ENCODE measurements at places on chromosomes 5 and 9.
A peak's percentile ranks its signal among the peaks of the same experiment; 100 is the strongest.

DNA sequence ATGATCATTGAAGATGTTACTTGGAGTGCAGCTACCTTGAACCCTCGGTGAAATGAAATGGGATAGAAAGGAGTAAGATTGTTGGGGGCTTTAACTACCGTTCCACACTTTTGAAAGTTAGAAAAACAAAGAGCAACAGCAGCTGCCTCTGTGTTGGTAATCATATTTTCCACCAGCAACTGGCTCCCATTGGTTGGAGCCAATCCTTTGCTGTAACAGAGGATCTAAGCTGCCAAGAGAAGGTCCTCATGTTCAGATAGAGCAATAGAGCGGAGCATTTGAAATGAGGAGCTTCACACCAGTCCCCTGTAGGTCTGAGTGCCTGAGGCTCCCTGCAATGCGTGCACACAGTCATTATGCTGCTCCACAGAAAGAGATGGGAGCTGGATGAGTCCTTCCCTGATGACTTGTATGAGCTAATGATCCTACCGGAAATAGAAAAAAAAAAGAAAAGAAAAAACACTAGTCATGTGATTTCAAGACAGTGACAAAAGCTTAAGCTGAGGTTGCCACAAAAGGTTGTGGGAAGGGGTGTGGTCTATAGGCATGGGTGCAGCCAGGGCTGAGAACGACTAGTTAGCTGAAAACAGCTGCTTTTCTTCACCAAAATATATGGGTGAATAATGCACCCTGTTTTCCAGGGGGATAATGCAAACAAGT lies 300.7 kb downstream of the MLLT3 start:
- DNase-seq: no peak

GRCh38 chr5:145396888-145397287 lies 438.3 kb downstream of the PRELID2 start:
- no peak for DNase-seq

GRCh38 chr9:3857091-3857490 lies 331.3 kb upstream of the RFX3 start:
- no peak for DNase-seq

- DNase-seq: no peak
These were observed 48.1 kb downstream of the CFAP90 start for GRCh38 chr5:7802855-7803254.

- DNase-seq: peak; percentile 65
These were observed 457 bp downstream of the UGCG start for GRCh38 chr9:111896942-111897600.

DNA sequence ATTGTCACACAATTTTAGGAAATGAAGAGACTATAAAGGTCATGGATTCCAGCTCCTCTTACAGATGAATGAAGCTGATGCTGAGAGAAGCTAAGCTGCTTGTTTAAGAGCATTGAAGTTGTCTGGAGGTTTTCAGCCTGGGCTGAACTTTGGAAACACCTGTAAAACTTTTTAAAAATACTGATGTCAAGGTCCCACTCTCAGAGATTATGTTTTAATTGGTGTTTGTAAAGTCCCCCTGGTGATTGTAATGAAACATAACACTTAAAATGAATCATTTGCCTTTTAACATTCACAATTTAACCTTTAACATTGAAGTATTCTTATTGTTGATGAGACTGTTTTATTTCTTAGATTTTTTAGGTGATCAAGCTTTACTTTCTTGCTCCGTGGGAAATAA lies 16.4 kb downstream of the RAD23B start:
- DNase-seq: no peak

DNA sequence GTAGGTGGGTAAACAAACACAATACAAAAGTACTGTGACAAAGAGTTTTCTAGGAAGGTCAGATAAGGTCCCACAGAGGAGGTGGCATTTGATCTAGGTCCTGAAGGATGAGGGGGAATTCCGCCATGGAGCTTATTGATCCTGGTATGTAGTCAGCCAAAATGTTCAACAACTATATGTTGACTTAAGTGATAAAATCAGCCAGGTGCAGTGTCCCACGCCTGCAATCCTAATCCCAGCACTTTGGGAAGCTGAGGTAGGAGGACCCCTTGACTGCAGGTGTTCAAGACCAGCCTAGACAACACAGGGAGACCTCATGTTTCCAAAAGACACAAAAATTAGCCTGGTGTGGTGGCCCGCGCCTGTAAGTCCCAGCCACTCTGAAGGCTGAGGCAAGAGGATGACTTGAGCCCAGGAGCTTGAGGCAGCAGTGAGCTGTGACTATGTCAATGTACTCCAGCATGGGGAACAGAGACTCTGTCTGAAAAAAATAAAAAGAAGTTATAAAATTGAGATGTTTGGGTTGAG lies 46.4 kb upstream of the PLIN2 start:
- no peak for DNase-seq

- peak; percentile 24 for DNase-seq
These were observed 164.8 kb downstream of the HSD17B3 start for GRCh38 chr9:96136992-96137670.

DNA sequence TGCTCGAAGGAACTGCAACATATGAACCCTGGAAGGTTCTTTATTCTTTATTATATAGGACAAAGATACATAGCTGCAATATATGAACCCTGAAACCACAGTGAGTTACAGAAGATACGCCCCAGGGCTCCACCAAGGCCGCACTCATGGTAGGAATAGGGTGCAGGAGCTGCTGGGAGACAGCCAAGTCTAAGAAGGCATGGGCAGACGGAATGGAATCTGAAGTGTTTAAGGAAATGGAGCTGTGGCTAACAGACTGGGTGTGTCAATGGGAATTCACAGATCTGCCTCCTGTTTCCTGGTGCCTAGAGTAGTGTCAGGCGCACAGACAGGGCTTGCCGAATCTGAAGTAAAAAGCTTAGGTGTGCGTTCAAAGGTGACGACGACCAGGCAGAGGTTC lies 286.4 kb downstream of the DENND1A start:
- DNase-seq: peak; percentile 59

DNA sequence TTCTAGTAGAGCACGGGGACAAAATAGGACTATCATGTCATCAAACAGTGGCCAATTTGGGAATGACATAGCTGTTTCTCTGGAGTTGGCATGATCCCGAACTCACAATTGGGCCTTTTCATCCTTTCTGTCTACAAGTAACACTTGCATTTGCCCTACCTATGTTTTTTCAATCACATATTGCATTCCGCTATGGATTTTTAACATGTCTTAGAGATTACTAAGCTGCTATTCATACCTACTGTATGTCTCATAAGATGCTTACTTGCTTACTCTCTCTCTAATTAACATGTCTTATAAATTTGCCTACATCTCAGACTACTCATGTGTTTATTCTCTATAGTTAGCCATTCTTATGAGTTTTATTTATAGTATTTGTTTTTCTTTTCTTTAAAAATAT lies 341.2 kb upstream of the CTNND2 start:
- no peak for DNase-seq

GRCh38 chr9:122991370-122991830 lies 42.1 kb upstream of the GPR21 start:
- no peak for DNase-seq

- no peak for DNase-seq
These were observed 410.8 kb upstream of the MEF2C start for GRCh38 chr5:89293810-89294209.

DNA sequence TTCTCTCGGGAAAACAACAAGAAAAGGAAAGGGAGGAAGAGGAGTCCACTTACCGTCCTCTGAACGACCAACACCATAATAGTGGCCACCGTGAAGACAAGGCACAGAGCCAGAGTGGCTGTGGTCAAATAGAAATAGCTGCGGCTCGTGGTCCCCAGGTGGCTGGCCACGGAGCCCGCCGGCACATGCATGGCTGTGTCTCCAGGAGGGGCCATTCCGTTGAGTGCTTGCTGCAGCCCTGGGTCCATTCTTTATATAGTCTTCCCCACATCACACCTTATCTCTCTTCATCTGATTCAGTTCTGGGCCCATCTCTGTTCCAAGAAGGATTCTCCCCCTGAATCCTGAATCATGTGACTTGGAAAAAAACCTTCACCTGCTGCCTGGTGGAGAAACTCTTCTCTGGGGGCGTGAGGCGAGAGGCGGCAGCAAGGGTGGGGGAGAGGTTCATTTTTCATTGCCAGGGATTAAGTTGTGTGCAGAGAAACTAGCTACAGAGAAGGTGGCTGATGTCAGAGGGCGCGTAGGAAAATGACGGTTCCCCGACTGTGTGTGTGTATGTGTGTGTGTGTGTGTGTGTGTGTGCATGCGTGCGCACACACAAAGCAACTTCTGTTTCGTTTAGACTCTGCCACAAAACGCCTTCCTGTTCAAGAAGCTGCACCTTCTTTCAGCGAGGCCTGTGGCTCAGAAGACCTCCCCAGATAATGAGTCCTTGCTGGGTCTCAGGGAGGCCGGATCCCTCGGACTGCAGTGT lies at the start of gene TNFSF8:
Gene TNFSF8, minus strand, starts transcription at position 536 of the 757 bp plus-strand sequence. Its CDS starts 288 bp downstream, at position 248.
- DNase-seq: no peak

GRCh38 chr5:36200513-36200912 lies 41.2 kb downstream of the NADK2 start:
- DNase-seq: no peak

GRCh38 chr9:125904155-125904851 lies 157.1 kb downstream of the PBX3 start:
- peak; percentile 97 for DNase-seq

DNA sequence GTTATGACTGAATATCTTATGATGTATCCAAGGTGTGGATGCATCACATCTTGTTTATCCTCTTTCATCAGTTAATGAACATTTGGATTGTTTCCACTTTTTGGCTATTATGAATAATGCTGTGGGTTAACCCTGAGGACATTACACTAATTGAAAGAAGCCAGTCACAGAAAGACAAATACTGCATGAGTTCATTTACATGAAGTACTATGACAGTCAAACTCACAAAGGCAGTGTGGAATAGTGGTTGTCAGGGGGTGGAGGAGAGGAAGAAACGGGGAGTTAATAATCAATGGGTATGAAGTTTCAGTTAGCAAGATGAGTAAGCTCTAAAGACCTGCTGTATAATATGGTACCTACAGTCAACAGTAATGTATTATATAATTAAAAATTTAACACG lies 409.4 kb upstream of the CTNND2 start:
- DNase-seq: no peak

GRCh38 chr5:2335125-2335732 lies 416.2 kb downstream of the IRX2 start:
- no peak for DNase-seq

DNA sequence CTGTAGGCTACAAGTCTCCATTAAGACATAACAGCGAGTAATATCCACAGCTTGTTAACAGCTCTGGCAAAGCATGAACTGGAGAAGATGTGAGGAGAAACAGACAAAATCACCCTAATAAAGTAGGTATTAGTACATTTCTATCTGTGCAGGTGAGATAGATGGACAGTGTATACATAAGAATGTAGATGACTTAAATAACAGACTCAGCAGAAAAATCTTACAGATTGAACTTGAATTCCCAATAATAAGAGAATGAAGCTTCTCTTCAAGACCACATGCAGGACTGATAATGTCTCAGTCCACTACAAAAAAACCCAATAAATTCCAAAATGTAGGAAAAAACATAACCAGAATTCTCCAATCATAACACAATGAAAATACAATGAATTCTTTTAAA lies 153.0 kb downstream of the IRX2 start:
- no peak for DNase-seq

DNA sequence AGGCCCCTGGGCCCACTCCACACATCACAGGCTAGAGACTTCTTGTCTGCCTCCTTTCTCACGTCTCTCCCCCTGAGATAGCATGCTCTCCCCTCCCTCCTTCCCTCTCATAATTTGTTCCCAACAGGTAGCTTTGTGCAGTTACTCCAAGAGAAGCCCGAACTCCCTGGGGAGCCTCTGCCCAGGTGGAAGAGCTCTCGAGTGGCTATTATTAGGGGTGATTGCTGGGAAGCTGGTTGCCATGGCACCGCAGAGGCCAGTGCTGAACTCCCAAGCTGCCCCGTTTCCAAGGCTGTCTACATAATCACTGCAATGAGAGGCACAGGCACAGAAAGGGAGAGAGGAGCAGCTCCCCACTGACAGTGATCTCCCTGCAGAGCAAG lies 104.7 kb upstream of the GPR151 start:
- peak; percentile 8 for DNase-seq

- no peak for DNase-seq
These were observed 179.2 kb downstream of the HSD17B3 start for GRCh38 chr9:96122751-96123150.

- no peak for DNase-seq
These were observed 877 bp upstream of the SCGB3A1 start for GRCh38 chr5:180592176-180592575.

DNA sequence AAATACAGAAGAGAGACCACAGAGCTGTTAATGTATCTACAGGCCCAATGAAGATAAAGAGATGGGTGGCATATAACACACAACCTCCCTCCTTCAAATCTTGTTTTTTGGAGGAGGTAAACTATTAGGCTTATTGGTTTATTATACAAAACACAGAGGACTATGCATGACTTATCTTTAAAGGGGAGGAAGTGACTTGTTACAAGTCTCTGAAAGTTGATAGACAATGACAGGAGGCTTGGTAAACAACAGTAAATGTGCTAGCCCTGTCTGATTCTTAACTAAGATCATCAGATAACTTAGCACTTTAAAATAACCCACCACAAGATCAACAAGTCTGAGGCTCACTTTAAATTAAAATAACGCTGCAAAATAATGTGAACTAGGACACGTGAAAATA lies 219.0 kb downstream of the MLLT3 start:
- DNase-seq: no peak

DNA sequence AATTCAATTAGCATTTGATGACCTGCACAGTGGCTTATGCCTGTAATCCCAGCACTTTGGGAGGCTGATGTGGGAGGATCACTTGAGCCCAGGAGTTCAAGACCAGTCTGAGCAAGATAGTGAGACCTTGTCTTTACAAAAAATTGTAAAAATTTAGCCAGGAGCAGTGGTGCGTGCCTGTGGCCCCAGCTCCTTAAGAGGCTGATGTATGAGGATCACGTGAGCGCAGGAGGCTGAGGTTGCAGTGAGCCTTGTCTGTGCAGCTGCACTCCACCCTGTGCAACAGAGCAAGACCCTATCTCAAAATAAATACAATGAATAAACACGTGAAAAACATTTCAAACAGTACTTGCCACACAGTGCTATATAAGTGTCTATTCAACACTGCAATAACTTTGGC lies 4.2 kb downstream of the ABCA1 start:
- DNase-seq: peak; percentile 41

DNA sequence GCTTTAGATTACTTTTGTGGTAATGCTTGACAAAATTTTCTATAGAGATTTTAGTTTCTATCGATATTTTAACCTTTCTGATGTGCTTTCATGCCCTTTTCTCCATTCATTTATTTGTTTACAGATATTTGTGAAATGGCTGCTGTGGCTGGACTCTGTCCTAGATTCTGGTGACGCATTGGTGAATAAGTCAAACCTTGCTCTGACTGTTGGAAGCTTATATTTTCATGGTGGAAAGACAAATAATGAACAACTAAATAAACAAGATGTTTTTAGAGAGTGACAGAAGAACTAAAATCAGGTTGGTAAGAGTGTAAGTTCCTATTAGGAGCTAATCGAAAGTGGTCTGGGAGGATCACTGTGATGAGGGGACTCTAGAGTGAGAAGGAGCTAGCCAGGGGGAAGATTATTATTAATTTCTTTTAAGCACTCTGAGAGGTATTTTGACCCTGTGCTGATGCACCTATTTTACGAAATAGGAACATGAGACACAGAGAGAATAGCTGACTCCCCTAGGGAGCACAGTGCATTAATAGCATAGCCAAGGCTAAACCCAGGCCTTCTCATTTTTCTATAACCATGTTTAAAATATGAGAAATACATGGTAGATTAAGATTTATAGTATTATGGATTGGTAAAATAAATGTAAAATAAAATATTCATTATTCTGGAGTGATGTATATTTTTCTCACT lies 411.9 kb upstream of the ARRDC3 start:
- no peak for DNase-seq

All from NCI-H510A treated with DMSO at 0.1 percent for 48 hours (cell line).